ENCODE measurements at places on chromosomes 4 and X.

- no peak for DNase-seq
These were observed 52.5 kb downstream of the LHFPL1 start for GRCh38 chrX:112627206-112627605.

GRCh38 chr4:8198906-8199593 is at the start of gene SH3TC1:
SH3TC1 (plus strand) TSS chr4:8199290; CDS start chr4:8205195, 5,905 bp downstream.
- DNase-seq: peak; percentile 75

DNA sequence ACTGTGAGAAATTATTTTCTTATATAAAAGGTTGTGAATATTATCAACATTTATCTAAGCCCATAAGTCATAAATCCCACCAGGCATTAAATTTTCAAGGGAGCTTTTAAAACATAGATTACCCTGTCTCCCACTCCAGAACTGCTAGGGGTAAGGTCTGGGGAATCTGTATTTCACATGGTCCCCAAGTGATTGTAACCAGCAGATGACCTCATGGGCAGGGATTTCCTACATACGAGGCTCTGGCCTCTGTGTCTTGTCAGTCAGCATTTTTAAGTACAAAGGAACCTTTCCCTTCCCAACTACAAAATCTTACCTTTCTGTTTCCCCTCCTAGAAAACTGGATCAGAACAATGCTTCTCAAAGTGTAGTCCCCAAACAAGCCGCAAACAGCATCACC is 188.6 kb downstream of the TSPAN5 start:
- DNase-seq: no peak

- no peak for DNase-seq
These were observed 77.4 kb downstream of the MBNL3 start for GRCh38 chrX:132411310-132411977.

All from CD4-positive, alpha-beta T cell treated with Interleukin-4 for 1 hour (primary cell).